ENCODE measurements at places on chromosomes 5 and 9.

GRCh38 chr9:8188723-8189407 is 389.3 kb upstream of the DMAC1 start:
- peak; percentile 51 for DNase-seq

- DNase-seq: peak; percentile 78
Observed at GRCh38 chr9:34985311-34985899, 4.1 kb upstream of the DNAJB5 start.

GRCh38 chr5:154095904-154096303 is 57.1 kb downstream of the MFAP3 start:
- DNase-seq: no peak

- no peak for DNase-seq
Observed at GRCh38 chr5:32254881-32255539, 57.7 kb downstream of the MTMR12 start.

DNA sequence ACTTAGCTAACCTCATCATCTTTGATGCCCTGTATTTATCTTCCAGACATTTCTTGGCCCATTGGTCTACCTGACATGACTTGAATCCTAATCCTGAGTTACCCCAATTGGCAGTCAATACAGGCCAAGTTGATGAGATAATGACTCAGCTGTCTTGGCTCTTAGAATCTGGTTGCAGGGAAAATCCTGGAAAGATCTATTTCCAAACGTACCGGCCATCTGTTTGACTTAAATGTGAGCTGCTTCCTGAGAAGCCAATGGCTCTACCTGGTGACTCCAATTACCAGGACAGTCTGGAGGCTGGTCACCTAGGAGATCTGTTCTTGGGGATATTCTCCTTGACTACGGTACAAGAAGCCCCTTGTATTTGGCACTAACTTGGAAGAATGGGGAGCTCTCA is 475.2 kb upstream of the BRINP1 start:
- no peak for DNase-seq

- DNase-seq: no peak
Observed at GRCh38 chr9:128271112-128271511, 4.7 kb downstream of the GOLGA2 start.

DNA sequence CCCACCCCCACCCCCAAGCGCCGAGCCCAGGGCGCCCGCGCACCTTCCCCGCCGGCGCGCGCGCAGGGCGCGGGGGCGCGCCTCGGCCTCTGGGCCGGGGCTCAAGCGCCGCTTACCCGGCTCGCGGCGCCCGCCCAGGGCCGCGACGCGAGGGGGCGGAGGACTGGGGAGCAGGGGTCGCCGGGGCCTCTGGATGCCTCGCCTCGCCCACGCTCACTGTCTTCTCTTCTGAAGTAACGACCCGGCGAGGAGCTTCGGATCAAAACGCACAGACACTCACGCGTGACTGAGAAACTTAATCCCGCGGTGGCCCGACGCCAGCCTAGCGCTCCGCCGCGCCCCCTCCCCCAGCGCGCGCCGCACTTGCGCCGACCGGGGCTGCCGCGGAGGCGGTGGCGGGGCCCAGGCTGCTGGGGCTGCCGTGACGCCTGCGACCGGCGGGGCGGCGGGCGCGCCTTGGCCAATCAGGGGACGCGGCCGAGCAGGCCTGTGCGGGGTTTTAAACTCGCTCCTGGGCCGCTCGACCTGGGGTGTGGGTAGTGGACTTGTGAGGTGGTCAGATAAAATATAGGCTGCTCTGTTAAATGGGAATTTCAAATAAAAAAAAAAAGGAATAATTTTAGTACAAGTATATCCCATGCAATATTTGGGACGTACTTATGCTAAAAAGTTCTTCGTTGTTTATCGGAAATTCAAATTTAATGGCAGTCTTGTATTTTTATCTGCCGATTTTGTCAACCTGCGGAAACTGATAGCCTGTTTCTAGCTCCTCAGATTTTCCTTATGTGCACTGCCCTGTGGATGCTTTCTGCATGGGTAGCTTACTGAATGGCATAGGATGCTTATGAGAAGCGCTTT is at the start of gene MPDZ:
MPDZ (minus strand) TSS at position 409 of the 858 bp plus-strand sequence. CDS start 29,377 bp downstream, outside the sequence.
- no peak for DNase-seq

GRCh38 chr9:131335368-131335755 is 45.8 kb downstream of the PLPP7 start:
- DNase-seq: no peak

- DNase-seq: no peak
Observed at GRCh38 chr5:174195517-174195916, 150.0 kb downstream of the NSG2 start.

GRCh38 chr5:151086192-151086869 is 5.5 kb upstream of the TNIP1 start:
- DNase-seq: no peak

DNA sequence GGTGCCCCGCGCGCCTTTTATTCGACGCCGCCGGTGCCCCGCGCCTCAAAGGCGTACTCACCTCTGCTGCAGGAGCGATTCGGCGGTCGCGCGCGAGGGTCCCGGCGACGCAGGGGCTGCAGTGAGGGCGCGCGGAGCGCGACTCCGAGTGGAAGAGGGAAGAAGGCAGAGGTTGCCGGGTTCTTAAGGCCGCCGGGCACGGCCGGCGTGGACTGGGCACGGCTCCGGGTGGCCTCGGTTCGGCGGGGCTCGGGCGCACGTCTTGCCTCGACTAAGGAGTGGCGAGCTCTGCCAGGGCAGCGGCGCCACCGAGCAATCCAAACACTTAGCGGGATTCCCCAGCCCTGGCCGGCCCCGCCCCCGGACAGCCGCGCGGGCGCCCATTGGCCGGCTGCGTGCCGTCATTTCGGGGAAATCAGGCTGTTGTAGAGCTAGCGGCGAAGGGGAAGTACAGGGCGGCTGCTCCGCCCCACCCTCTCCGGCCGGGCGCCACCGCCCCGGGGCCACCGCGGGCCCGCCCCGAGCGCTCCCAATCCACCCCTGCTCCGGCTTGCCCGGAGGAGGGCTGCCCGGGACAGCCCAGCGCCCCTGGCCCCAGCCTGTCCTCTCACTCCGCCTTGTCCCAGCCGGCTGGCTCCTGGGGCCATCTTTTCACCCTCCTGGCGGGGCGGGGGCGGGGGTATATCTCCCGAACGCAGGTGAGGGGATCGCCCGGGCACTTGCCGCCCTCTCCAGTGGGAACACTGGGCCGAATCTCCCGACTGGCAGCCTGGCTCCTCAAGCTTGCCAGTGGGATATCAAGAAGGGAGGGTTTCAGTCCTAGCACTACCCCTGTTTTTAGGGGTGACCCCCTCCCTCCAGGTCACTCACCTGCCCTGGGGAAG is at the start of gene IRF1:
IRF1 (minus strand) TSS at position 290 of the 884 bp plus-strand sequence. CDS start 1,295 bp downstream, outside the sequence.
- DNase-seq: peak; percentile 99

GRCh38 chr9:121684381-121685145 is 33.1 kb downstream of the DAB2IP start:
- DNase-seq: peak; percentile 38

- no peak for DNase-seq
Observed at GRCh38 chr9:116547729-116548426, 139.2 kb upstream of the TRIM32 start.

DNA sequence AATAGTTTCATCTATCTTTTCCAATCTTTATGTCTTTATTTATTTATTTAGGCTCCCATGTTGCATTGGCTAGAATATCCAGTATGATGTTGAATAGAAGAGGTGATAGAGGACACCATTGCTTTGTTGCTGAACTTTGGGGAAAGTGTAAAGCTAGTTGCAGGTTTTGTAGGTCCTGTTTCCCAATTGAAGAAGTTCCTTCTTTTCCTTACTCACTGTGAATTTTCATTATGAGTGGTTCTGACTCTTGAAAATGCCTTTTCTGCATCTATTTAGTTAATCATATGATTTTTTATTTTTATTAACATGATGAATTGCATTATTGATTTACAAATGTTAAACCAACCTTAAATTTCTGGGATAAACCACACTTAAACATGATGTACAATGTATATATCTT is 58.9 kb upstream of the NR3C1 start:
- no peak for DNase-seq

DNA sequence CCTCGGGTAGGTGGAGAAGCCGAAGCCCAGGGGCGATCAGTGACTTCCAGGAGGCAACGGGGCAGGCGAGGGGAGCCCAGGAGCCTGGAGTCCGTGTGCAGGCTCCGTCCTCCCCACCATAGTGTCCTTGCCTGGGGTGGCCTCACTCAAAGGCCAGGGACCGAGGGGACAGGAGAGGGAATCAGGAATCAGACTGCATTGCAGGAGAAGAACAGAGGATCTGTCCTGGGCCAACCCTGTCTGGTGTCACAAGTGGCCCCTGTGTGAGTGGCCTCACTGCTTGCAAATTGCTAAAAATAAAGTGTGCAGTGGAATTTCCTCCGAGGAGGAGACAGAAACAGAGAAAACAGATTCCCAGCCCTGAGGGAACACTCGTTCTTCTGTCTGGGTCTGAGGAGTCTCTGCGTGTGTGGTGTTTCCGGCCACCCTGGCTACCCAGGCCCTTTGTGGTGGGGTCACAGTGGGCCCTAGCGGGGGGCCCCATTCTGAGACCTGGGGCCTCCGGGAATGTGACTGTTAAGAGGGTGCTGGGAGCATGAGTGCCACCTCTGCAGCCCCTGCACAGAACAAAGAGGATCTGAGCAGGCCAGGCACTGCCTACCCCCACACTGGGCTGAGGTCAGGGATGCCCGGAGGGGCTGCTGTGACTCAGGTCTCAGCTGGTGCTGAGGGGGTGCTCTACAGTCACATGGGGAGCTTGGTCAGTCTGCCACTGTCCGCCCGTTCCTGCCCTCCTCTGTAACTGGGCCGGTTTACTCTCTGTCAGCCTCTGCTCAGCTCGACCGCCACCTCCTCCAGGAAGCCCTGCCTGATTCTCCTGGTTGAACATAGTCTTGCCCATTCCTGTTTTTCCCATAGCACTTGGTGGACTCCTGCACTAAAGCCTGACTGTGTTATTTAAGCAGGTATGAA is 7.4 kb downstream of the TRAF1 start:
- no peak for DNase-seq

DNA sequence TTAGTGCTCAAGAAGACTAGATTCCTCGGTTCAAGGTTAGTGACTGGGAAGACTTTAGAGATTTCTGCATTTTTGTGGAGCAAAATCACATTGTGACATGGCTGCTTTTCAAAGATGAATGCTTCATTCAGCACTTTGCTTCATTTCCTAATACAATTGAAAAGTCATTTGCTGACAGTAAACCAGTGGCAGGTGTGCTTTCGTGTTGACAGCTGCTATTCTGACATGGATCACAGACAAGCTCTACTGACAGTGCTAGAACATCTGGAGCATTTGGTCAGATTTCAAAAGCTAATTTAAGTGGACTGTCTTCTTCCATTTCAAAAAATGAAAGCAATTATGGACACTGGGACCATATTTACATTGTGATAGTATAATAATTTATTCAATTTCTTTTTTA is 1060.1 kb downstream of the PTPRD start:
- no peak for DNase-seq

DNA sequence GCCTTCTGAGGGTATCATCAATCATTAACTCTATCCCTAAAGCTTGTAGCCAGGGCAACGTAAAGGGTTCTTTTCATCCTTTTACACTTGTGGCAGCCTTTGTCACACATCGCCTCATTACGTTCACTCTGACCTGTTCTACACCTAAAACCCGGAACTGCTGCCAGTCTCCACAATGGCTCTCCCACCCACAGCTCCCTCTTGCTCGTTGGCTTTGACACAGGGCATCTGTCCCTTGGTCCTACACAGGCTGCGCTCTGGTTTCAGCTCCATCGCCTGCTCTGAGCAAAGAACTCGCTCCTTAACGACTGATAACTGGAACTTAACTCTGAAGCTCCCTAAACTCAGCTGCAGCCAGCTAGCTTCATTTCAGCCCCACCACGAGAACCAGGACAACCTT is 112.8 kb upstream of the CTNND2 start:
- no peak for DNase-seq

GRCh38 chr9:81522716-81523551 is 166.4 kb downstream of the TLE1 start:
- no peak for DNase-seq

- DNase-seq: no peak
Observed at GRCh38 chr9:4048441-4048840, 251.4 kb downstream of the GLIS3 start.

- no peak for DNase-seq
Observed at GRCh38 chr9:91902475-91903125, 47.4 kb downstream of the ROR2 start.

DNA sequence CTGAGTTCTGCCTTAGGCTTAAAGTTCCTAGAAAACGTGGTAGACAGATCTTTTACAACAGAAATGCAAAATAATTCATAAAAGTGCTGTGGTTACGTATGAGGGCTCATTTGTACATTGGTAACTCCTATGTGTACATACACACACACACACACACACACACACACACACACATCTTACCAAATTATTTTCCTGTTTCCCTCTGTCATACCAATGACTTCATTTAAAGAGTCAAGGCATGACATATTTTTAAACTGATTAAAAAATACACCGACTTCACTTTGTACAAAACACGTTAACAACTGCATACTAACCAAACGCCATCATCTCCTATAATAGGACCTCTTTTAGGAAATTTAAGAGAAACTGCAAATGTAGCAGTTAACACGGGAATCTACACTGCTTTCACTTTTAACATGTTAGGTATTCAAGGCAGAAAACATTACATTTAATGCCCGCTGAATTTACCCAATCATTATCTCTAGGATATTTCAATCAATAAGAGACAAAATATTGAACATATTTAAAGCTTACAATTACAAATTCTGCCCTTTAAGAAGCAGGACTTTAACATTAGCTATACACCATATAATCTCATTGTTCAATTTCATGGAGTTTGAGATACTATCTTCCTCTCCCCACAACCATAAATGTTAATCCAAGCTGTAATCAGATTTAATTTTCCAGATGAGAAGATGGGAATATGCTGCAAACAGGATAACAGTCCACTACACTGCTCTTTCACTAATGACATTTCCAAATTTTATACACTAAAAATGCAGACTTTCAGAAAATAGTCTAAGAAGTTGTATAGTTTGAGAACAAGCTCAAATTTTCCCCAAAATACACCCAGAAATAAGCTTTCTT is 133.1 kb downstream of the DENND1A start:
- no peak for DNase-seq

DNA sequence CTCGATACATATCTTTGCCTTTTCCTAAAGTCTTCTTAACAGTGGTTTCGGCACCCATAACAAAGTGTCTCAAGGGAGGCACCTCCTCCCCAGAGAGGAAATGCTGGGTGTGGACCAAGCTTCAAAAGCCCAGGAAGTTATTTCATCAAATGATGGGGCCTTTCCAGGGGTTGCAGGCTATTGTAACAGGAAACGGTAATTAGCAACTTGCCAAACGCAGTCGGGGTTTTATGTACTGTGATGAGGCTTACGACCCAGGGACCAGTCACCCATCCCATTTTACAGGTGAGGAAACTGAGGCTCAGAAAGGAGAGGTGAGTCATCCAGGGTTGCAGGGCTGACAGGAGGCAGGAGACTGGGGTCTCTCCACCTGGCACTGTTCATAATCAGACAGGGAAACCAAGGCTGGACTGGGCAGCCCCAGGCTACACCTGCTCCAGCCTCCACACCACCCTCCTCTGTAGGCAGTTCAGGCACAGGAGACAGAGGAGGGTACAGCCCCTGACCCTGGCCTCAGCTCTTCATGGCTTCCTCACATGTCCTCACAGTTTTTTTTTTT is 30.0 kb upstream of the SUSD3 start:
- peak; percentile 77 for DNase-seq
